Sigmoid colon (tissue), 7 donors: ENCODE measurements at places on chromosomes 4 and X. TPM values are rescaled to one million over a fixed set of nuclear protein-coding genes. Genes with fewer than 3 reads are reported as not detected.
A peak's percentile ranks its signal among the peaks of the same experiment; 100 is the strongest.

The MANBA gene
- 46.3 TPM for total RNA-seq

The CSAG3 gene
- total RNA-seq: not detected

The RASL11B gene
- 2.2 TPM for total RNA-seq

The PFKFB1 gene
- not detected for total RNA-seq

The ARHGEF38 gene
- not detected for total RNA-seq

The ADH5 gene
- total RNA-seq: 283 TPM

The UGT2B15 gene
- total RNA-seq: not detected

The AMBN gene
- total RNA-seq: not detected

- no peak overlapping the region for H3K27ac ChIP-seq
- H3K27me3 ChIP-seq: no peaks in the 10 kb centered on the region
- H3K36me3 ChIP-seq: no peaks in the 10 kb centered on the region
- DNase-seq: no peak
These were observed 6.7 kb downstream of the EDNRA start for GRCh38 chr4:147487616-147488015.

- H3K36me3 ChIP-seq: no peaks in the 10 kb centered on the region
- no peak overlapping the region for H3K4me3 ChIP-seq
- no peak for DNase-seq
- H3K27ac ChIP-seq: no peak overlapping the region
These were observed 61.0 kb downstream of the HPRT1 start for GRCh38 chrX:134520860-134521390.

GRCh38 chr4:115944146-115944905 is 830.9 kb upstream of the NDST4 start:
- H3K4me3 ChIP-seq: no peak overlapping the region
- no peaks in the 10 kb centered on the region for H3K36me3 ChIP-seq
- H3K27me3 ChIP-seq: no peaks in the 10 kb centered on the region
- DNase-seq: no peak
- no peak overlapping the region for H3K27ac ChIP-seq
- H3K4me1 ChIP-seq: no peaks in the 10 kb centered on the region

DNA sequence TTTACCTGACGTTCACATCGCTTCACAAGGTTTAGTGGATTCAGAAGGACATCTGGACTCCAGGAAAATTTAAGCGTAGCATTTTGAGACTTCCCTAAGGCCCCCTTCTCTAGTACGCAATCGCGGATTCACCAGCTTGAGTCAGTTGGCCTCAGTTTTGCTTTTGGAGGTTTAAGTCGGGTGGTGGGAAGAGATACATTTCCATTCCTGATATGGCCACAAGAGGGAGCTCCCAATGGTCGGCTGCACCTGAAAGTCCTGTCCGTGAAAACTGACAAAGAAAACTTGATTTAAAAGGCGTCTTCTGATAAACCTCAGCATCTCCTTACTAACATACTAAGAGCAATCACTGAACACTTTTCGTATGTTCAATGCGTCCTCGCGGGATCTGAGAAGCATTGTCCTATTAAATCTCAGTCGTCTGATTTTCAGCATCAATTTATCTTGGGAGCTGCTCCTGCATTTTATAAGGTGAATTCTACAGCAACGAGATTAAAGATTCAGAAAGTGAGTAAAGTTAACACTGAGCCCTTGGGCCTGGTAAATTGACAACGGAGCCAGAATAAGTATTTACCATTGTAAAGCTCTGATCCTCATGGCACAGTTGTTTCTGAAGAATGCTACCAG is 50.6 kb downstream of the LGI2 start:
- H3K36me3 ChIP-seq: no peaks in the 10 kb centered on the region
- peak overlapping the region; percentile 68 for H3K27ac ChIP-seq
- peak; percentile 83 for DNase-seq
- H3K4me1 ChIP-seq: peaks cover 6% of the 10 kb centered on the region

DNA sequence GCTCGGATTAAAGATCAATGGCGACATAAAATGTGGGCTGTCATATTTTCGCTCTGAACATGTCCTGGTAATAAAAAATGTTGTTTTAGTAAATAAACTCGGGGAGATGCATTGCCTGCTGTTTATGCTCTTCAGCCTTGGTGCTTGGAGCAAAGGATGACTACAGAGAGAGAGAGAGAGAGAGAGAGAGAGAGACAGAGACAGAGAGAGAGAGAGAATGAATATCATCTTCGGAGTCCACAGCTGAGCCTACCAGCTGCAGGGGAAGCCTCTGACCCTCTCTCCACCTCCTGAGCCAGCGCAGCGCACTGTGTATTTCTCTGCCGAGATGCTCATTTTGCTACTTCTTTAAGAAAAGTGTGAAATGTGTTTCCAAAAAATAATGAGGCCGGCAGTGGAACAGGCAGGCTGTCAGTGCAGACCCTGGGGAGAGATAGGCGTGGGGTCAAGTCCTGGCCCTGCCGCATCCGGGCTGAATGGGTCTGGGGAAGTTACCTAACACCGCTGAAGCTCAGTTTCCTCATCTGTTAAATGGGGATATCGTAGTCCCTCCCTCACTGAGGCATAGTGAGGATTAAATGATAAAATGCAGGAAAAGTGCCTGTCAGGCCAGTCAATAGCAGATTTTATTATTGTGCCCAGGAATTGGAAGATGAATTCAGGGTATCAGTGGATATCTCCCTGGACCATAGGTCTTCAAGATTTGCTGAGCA is 58.5 kb upstream of the LGI2 start:
- H3K27ac ChIP-seq: no peak overlapping the region
- peaks cover 41% of the 10 kb centered on the region for H3K4me1 ChIP-seq
- DNase-seq: no peak
- H3K27me3 ChIP-seq: no peaks in the 10 kb centered on the region

- H3K27me3 ChIP-seq: no peaks in the 10 kb centered on the region
- no peak overlapping the region for H3K4me3 ChIP-seq
- H3K36me3 ChIP-seq: no peaks in the 10 kb centered on the region
- no peak for DNase-seq
- H3K27ac ChIP-seq: no peak overlapping the region
- H3K4me1 ChIP-seq: no peaks in the 10 kb centered on the region
These were observed 2691.0 kb downstream of the PCDH7 start for GRCh38 chr4:33411182-33411581.

DNA sequence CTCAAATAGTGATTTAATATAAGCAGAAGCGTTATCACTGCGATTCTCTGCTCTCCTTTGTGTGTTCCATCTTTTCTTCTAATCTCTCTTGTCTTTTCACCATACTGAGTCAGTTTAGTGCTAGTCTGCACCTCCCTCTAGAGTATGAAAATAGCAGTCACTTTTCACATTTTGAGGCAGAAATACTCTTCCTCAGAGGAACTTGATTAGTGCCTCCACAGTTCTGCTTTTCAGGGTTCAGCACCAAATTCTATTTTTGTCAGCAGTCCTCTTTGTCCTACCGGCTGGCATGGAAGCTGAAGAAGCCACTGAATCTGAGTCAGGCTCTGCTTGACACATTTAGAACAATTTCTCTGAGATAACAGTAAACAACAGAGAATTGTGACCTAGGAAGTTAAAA is 49.7 kb upstream of the ANKRD17 start:
- H3K27me3 ChIP-seq: no peaks in the 10 kb centered on the region
- H3K4me1 ChIP-seq: no peaks in the 10 kb centered on the region
- H3K27ac ChIP-seq: no peak overlapping the region
- H3K36me3 ChIP-seq: no peaks in the 10 kb centered on the region

DNA sequence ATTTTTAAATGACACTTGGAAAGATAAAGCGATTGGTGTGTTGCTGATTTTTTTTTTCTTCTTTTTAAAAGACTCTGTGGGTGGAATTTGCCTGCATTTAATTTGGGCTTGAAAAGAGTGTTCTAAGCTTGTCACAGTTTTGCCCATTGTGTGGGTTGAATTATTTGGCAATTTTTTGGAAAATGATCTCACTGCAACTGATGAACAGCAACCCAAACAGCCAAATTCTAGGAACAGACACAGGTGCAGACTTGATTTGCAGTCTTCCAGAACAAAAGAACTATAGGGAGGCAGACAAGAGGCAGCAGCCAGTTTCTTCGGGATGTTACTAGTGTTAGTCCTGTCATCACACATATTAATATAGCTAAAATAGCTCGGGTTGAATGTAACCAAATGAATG is 40.5 kb downstream of the CASP6 start:
- H3K4me1 ChIP-seq: no peaks in the 10 kb centered on the region
- no peak overlapping the region for H3K4me3 ChIP-seq
- H3K27ac ChIP-seq: no peak overlapping the region
- no peak for DNase-seq
- no peaks in the 10 kb centered on the region for H3K36me3 ChIP-seq

GRCh38 chr4:169342906-169343564 is 72.3 kb upstream of the SH3RF1 start:
- H3K36me3 ChIP-seq: no peaks in the 10 kb centered on the region
- no peaks in the 10 kb centered on the region for H3K27me3 ChIP-seq
- no peak overlapping the region for H3K27ac ChIP-seq
- no peaks in the 10 kb centered on the region for H3K4me1 ChIP-seq

GRCh38 chr4:42512226-42512625 is 114.9 kb downstream of the SHISA3 start:
- H3K4me3 ChIP-seq: no peak overlapping the region
- DNase-seq: no peak
- no peaks in the 10 kb centered on the region for H3K36me3 ChIP-seq
- no peak overlapping the region for H3K27ac ChIP-seq
- H3K4me1 ChIP-seq: no peaks in the 10 kb centered on the region
